ENCODE measurements at places on chromosomes 7 and 10. TPM values are rescaled to one million over a fixed set of nuclear protein-coding genes. Genes with fewer than 3 reads are reported as not detected.

Gene PIK3AP1
- 8.6 TPM for total RNA-seq

Gene SLC26A5
- total RNA-seq = 4.0 TPM

Gene HGF
- total RNA-seq = 10.2 TPM

DNA sequence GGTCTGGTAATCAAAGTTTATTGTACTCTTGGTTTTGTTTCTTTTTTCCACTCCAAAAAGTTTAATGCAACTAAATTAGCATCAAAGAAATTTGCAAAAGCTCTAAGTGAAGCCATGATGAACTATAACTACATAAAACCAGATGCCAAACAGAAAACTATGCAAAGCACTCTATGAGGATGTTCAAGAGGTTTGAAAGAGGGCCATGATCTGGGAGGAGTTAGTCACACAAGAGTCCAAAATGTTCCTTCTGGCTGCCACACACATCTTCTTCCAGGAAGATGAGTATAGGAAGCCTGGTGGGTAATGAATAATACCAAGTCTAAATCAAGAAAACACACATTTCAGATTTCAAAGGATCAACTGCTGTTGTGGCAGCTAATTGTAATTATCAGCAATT, 28.4 kb downstream of the GLI3 start:
- no peak overlapping the region for H3K4me3 ChIP-seq
- peaks cover 23% of the 10 kb centered on the region for H3K4me1 ChIP-seq
- H3K36me3 ChIP-seq = no peaks in the 10 kb centered on the region

DNA sequence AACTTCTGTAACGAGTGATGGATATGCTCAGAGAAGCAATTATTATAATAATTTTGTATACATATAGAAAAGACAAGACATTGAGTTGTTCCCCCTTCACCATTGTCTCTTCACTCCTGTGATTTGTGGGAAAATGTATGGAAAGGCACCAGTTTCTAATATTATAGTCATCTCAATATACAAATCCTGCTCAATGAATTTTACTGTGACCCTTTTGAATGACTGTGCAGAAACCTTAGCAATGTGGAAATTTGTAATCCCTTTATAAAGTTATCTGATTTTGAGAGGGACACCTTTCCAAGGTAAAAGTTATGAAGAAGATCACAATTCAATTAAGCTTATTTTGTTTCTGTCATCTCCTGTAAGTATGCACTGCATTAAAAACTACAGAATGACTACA, 74.3 kb upstream of the DKK1 start:
- H3K27ac ChIP-seq = no peak overlapping the region
- no peaks in the 10 kb centered on the region for H3K36me3 ChIP-seq
- no peaks in the 10 kb centered on the region for H3K27me3 ChIP-seq
- no peak for DNase-seq
- no peak overlapping the region for H3K4me3 ChIP-seq

GRCh38 chr10:95275726-95276366, 15.0 kb downstream of the PDLIM1 start:
- peak; percentile 67 for DNase-seq
- peaks cover 23% of the 10 kb centered on the region for H3K4me1 ChIP-seq
- H3K27ac ChIP-seq = peak overlapping the region; percentile 75
- peaks cover 2% of the 10 kb centered on the region for H3K36me3 ChIP-seq
- no peaks in the 10 kb centered on the region for H3K27me3 ChIP-seq

- DNase-seq = no peak
- H3K27me3 ChIP-seq = no peaks in the 10 kb centered on the region
- H3K4me3 ChIP-seq = no peak overlapping the region
- no peak overlapping the region for H3K27ac ChIP-seq
- no peaks in the 10 kb centered on the region for H3K4me1 ChIP-seq
- no peaks in the 10 kb centered on the region for H3K36me3 ChIP-seq
Measured at GRCh38 chr7:31874631-31875386, 187.8 kb downstream of the PPP1R17 start.

GRCh38 chr10:30705101-30705624, 75.6 kb upstream of the LYZL2 start:
- no peaks in the 10 kb centered on the region for H3K4me1 ChIP-seq
- no peak for DNase-seq
- H3K36me3 ChIP-seq = no peaks in the 10 kb centered on the region
- H3K27me3 ChIP-seq = no peaks in the 10 kb centered on the region
- H3K27ac ChIP-seq = no peak overlapping the region

GRCh38 chr7:8371742-8372141, 61.7 kb upstream of the NXPH1 start:
- H3K27ac ChIP-seq = no peak overlapping the region
- no peak for DNase-seq
- H3K4me3 ChIP-seq = no peak overlapping the region
- H3K4me1 ChIP-seq = no peaks in the 10 kb centered on the region
- H3K27me3 ChIP-seq = no peaks in the 10 kb centered on the region

DNA sequence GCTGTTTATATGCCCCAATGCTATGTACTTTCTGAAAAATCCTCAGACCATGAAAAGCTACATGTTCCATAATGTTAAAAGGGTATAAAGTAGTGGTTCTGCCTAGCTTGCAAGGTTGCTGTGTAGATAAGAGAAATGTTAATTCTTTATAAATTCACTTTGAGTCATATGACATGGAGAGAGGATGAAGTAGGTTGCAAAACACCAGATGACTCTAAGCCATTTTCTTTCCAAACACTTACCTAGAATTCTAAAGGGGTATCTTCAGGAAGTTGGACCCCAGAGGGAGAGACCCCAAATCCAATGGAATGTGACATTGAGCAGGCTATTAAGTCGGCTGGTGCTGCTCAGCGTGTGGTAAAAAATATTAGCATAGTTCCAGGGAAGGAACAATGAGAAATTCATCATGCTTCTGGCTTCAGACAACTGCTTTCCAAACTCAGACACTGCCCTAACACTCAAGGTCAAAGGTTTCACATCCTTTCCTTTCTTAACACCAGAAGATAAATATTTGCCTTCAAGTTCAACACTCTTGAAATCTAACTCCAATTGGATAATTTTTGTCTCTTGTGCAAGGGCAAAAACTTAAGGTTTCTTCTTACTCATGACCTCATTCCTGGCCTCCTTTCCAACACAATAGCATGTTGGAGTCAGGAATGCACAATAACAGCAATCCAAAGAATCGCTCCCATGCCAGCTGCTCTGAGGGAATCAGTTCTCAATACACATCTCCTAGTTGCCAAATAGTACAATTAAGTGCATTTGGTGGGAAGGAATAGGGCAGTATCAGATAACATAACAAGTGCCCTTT, 100.7 kb upstream of the AFAP1L2 start:
- peaks cover 71% of the 10 kb centered on the region for H3K4me1 ChIP-seq
- peak overlapping the region; percentile 99 for H3K27ac ChIP-seq
- peak; percentile 60 for DNase-seq

DNA sequence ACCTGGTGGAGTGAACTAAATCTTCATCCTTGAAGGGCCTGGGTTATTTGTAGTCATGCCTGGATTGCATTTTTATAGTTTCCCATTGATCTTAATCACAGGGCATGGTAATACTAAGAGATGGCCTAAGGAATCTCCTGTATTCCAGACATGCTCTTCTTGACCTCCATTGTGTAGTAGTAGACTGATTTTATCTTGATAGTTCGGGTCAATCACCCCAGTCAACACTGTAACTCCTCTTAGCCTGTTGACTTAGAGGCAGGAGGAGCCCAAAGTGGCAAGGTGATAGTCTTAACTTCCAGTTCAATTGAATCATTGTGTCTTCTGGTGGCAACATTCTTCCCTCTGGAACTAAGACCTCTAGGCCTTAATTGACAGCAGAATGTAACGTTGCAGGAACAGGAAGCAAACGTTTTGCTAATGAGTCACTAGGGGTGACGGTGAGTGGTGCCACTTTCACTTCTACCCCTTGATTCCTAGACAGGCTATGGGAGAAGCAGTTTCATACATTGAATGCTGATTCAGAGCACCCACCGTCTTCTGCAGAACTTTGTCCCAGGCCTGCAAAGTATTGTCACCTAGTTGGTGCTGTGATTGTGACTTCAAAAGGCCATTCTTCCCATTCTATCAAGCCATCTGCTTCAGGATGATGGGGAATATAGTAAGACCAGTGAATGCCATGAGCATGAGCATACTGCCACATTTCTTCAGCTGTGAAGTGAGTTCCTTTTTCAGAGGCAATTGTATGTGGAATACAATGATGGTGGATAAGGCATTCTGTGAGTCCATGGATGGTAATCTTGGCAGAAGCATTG, 24.0 kb upstream of the PAPSS2 start:
- no peak overlapping the region for H3K4me3 ChIP-seq
- no peaks in the 10 kb centered on the region for H3K4me1 ChIP-seq
- H3K27ac ChIP-seq = no peak overlapping the region
- no peak for DNase-seq
- H3K27me3 ChIP-seq = no peaks in the 10 kb centered on the region

- no peak for DNase-seq
- H3K36me3 ChIP-seq = no peaks in the 10 kb centered on the region
Measured at GRCh38 chr10:95998255-95998784, 45.1 kb upstream of the CCNJ start.

- no peaks in the 10 kb centered on the region for H3K36me3 ChIP-seq
- no peak overlapping the region for H3K27ac ChIP-seq
- DNase-seq = no peak
- H3K27me3 ChIP-seq = no peaks in the 10 kb centered on the region
- H3K4me1 ChIP-seq = peaks cover 16% of the 10 kb centered on the region
Measured at GRCh38 chr7:100609958-100610357, 2.4 kb upstream of the MOSPD3 start.

GRCh38 chr7:15309872-15310271, 251.9 kb downstream of the AGMO start:
- H3K4me3 ChIP-seq = no peak overlapping the region
- no peaks in the 10 kb centered on the region for H3K4me1 ChIP-seq
- H3K27ac ChIP-seq = no peak overlapping the region
- H3K36me3 ChIP-seq = no peaks in the 10 kb centered on the region
- H3K27me3 ChIP-seq = no peaks in the 10 kb centered on the region

DNA sequence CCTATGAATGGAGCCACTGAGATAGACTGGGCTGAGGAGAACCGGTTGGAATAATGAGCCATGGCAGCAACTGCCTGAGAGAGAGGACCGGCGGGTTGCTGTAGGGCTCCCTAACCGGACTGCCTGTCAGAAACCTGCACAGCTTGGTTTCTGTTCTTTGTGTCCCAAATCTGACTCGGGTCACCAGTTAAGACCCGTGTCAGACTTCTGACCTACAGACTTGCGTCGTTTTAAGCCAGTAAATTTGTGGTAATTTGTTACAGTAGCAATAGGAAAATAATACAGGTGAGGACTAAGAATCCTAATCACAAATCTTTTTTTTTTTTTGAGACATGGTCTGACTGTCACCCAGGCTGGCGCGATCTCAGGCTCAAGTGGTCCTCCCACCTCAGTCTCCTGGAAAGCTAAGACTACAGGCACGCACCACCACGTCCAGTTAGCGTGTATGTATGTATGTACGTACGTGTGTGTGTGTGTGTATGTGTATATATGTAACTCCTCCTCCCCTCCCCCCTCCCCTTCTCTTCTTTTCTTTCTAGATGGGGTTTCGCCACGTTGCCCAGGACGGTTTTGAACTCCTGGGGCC, 672 bp upstream of the DDX56 start:
- H3K4me3 ChIP-seq = peak overlapping the region; percentile 83
- peaks cover 17% of the 10 kb centered on the region for H3K4me1 ChIP-seq
- H3K27ac ChIP-seq = peak overlapping the region; percentile 84
- peaks cover 41% of the 10 kb centered on the region for H3K36me3 ChIP-seq

- no peak overlapping the region for H3K4me3 ChIP-seq
- H3K27me3 ChIP-seq = no peaks in the 10 kb centered on the region
- H3K36me3 ChIP-seq = no peaks in the 10 kb centered on the region
- H3K27ac ChIP-seq = no peak overlapping the region
Measured at GRCh38 chr10:126090911-126091728, 194.8 kb downstream of the FANK1 start.

DNA sequence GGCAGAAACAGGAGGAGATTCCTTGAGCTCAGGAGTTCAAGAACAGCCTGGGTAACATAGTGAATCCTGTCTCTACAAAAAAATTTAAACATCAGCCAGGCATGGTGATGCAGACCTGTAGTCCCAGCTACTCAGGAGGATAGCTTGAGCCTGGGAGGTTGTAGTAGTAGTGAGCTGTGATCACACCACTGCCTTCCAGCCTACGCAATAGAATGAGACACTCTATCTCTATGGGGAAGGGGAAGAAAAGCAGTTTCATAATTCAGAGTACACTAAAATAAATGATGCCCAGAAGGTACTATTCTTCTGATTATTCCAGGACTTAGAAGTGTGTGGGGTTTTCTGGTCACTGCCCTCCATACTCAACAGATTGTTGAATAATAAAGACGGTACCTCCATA, 177.3 kb downstream of the KMT2E start:
- DNase-seq = no peak
- no peak overlapping the region for H3K4me3 ChIP-seq
- no peak overlapping the region for H3K27ac ChIP-seq

- H3K27ac ChIP-seq = peak overlapping the region; percentile 98
- H3K36me3 ChIP-seq = no peaks in the 10 kb centered on the region
- peaks cover 11% of the 10 kb centered on the region for H3K4me1 ChIP-seq
Measured at GRCh38 chr7:35799846-35800717, 775 bp upstream of the SEPTIN7 start.

- no peak for DNase-seq
- H3K27ac ChIP-seq = no peak overlapping the region
- no peak overlapping the region for H3K4me3 ChIP-seq
- peaks cover 4% of the 10 kb centered on the region for H3K4me1 ChIP-seq
- no peaks in the 10 kb centered on the region for H3K36me3 ChIP-seq
- H3K27me3 ChIP-seq = no peaks in the 10 kb centered on the region
Measured at GRCh38 chr7:21962677-21963076, 17.0 kb upstream of the CDCA7L start.

DNA sequence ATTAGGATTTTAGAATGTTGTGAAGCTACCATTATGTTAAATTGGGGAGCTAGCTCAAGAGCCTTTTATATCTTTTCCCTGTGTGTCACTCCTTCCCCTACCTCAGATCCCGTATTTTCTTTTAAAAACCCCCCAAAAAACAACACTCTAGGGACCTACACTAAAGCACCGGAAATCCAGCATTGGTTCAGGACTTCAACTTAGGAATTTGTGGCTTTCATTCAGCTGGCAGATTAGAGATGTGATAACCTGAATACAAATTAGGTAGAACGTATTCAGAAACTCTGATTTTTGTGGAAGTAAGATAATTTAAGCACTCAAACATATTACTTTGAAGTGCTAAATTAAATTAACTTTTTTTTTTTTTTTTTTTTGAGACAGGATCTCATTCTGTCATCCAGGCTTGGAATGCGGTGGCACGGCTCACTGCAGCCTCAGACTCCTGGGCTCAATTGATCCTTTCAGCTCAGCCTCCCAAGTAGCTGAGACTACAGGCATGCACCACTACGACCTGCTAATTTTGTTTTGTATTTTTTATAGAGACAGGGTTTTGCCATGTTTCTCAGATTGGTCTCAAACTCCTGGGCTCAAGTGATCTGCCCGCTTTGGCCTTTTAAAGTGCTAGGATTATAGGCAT, 6.8 kb downstream of the TBC1D12 start:
- peaks cover 17% of the 10 kb centered on the region for H3K4me1 ChIP-seq
- H3K4me3 ChIP-seq = no peak overlapping the region
- H3K36me3 ChIP-seq = no peaks in the 10 kb centered on the region
- H3K27me3 ChIP-seq = no peaks in the 10 kb centered on the region
- H3K27ac ChIP-seq = no peak overlapping the region

DNA sequence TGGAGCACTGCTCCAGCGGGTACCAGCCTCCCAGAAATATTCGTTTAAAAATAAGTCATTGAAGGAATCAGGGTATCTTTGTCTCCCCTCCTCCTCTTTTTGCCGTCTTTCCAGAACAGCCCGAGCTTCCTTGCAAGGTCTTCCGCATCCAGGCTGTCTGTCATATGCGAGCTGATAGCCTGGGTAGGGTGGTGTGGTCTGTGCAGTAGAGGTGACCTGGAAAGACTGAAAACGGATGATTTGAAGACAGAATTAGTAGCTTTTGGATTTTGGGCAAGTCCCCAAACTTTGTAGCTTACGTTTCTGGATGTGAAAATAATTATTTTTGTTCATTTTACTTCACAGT, 480 bp downstream of the VPS50 start:
- H3K27ac ChIP-seq = peak overlapping the region; percentile 84
- no peaks in the 10 kb centered on the region for H3K27me3 ChIP-seq
- no peaks in the 10 kb centered on the region for H3K36me3 ChIP-seq
- H3K4me3 ChIP-seq = peak overlapping the region; percentile 58
